Glomerular endothelial cell (primary cell): ENCODE measurements at places on chromosomes 7 and 10.

GRCh38 chr7:151782598-151783448, 94.1 kb downstream of the PRKAG2 start:
- DNase-seq, result no peak

GRCh38 chr7:26857506-26858240, 6.7 kb downstream of the SKAP2 start:
- DNase-seq, result no peak

DNA sequence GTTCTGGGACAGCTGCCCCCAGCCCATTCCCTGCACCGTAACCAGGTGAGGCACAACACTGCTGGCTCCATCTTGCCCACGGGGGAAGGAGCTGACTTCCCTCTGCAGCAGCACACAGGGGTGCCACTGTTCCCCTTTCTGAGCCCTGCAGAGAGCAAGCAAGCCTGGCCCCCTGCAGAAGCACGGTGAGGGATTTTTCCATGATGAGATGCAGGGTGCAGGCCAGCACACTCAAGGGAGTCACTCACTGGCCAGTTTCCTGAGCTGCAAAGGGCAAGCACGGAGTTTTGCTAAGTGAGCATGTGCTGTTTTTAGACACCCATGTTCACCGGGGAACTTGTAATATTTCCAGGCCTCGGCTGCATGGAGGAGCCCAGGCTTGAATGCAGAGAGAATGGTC, 176.6 kb downstream of the PIP4K2A start:
- DNase-seq, result no peak

DNA sequence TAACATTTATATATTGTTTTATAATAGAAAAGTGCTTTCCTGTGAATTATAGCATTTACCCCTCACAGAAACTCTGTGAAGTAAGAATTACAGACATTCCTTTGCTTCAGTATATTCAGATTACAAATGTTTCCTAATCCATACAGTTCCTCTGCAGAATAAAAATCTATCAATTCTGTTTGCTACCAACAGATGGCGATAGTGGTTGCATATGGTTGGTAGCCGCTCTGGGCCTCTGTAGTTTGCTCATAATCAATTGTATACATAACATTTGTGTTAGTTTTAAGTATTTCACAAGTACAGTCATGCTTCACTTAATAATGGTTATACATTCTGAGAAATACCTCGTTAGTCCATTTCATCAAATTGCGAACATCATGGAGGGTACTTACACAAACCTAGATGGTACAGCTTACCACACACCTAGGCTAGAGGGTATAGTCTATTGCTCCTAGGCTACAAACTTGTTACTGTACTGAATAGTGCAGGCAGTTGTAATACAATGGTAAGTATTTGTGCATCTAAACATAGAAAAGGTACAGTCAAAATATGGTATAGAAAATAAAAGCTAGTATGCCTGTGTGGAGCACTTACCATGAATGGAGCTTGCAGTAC, 94.4 kb upstream of the STEAP4 start:
- DNase-seq, result no peak

- no peak for DNase-seq
These were observed 30.7 kb downstream of the ACSL5 start for GRCh38 chr10:112404617-112405016.
